Left ventricle myocardium inferior (tissue), 1 donor: ENCODE measurements at places on chromosomes 1 and 21. TPM values are rescaled to one million over a fixed set of nuclear protein-coding genes. Genes with fewer than 3 reads are reported as not detected.
A peak's percentile ranks its signal among the peaks of the same experiment; 100 is the strongest.

- peak; percentile 50 for DNase-seq
These were observed 1.4 kb downstream of the LRRC41 start for GRCh38 chr1:46301808-46302640.

GRCh38 chr21:37057614-37058013 is 15.3 kb downstream of the PIGP start:
- DNase-seq, result no peak

DNA sequence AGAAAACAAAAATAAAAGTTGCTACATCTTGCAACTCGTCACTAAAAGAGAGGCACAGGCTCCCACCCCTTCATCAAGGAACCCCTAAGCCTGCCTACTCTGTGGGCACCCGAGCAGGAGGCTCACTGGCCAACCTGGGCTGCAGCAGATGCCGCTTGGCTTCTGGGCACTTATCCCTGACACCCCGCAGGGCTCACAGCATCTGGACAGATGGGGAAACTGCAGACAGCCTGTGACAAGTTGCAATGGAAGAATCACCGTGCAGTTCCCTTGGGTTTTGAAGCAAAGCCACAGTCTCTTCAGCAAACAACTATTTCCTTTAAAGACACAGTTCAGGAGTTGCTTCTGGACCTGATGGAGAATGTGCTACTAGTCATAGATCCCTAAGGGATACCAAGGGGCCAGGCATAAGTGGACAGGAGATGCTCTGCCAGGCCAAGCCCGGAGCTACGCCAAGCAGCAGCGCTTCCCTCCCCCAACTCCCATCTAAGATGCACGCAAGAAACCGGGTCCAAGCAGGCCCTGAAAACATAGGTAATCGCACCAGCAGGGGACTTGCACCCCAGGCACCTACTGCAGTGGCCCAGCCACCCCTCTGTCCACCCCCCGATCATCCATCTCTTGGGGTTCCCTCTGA is 170.6 kb downstream of the NPHP4 start:
- no peak for DNase-seq

Gene KAZN
- total RNA-seq, result 2.2 TPM

- DNase-seq, result no peak
These were observed 8.5 kb downstream of the CLDN19 start for GRCh38 chr1:42731585-42731984.

Gene PGBD5
- 10.6 TPM for total RNA-seq

GRCh38 chr1:229759037-229759435 is 133.0 kb downstream of the URB2 start:
- DNase-seq, result no peak

GRCh38 chr1:15948595-15949452 is 27.1 kb downstream of the ZBTB17 start:
- peak; percentile 64 for DNase-seq

DNA sequence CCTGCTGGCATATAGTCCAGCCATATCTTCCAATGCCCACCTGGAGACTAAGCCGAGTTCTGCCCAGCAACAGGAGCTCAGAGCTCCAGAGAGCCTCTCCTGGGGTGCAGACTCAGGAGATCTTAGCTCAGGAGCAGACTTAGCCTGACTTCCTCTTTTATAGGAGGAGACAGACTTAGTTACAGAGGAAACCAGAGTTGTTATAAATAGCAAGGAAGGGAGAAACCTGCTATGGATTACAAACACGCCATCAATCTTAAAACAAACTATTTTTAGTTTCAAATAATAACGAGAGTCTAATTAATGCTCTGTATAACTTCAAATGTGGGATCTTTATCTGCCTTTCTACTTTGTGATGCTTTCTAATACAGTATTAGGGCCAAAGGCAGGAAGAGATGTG is 3.3 kb upstream of the KIF21B start:
- no peak for DNase-seq

DNA sequence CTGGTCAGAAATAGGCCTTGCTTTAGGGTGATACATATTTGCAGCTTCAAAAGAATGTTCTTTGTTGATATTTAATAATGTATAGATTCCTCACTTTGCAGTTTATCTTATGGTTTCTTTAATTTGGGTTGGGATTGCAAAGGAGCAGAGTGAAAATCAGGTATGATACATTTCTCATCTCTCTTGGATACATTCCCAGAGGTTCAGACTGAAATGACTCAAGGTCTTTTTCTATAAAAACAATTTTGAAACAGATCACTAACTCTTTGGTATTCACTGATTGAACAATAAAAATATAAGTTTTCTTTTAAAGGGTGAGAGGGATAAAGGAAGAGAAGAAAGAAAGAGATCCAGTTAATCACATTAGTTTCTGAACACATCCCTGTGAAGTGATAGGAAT is 606.5 kb upstream of the CAMK1G start:
- no peak for DNase-seq

DNA sequence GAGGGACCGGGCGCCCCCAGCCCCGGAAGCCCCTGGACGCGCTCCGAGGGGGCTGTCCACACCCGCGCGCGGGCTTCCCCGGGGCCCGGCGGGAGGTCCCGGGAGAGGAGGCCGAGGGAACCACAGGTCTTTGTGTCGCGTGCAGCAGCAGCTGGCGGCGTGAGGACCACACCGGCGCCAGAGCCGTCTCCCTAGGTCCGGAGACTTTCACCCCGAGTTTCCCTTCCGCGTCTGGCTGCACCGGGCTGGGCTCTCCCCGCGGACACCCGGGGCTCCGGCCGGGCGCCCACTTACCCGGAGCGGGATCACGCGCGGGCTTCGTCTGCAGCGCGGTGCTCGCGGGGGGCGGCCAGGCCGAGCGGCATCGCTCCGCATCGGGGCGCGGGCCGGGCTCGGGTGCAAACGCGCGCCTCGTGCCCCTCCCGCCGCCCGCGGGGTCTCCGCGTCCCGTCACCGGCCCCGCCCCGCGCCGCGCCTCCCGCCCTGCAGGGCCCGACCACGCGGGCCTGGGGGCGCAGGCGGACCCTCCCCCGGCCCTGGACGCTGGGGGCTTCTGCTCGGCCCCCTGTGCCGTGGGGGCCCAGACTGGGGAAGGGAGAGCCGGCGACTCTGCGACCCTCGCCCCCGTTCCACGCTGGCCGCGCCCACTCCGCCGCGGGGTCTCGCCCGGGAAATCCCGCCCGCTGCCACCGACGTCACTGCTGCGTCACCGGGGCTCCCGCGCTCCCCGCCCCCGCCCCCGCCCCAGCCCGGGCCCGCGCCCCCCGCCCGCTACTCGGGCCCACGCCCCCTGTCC is at the start of gene GNG4:
Gene GNG4, minus strand, starts transcription at position 417 of the 796 bp plus-strand sequence. CDS start 65,946 bp downstream, outside the sequence.
- DNase-seq, result no peak

Gene FAM229A
- 2.1 TPM for total RNA-seq

DNA sequence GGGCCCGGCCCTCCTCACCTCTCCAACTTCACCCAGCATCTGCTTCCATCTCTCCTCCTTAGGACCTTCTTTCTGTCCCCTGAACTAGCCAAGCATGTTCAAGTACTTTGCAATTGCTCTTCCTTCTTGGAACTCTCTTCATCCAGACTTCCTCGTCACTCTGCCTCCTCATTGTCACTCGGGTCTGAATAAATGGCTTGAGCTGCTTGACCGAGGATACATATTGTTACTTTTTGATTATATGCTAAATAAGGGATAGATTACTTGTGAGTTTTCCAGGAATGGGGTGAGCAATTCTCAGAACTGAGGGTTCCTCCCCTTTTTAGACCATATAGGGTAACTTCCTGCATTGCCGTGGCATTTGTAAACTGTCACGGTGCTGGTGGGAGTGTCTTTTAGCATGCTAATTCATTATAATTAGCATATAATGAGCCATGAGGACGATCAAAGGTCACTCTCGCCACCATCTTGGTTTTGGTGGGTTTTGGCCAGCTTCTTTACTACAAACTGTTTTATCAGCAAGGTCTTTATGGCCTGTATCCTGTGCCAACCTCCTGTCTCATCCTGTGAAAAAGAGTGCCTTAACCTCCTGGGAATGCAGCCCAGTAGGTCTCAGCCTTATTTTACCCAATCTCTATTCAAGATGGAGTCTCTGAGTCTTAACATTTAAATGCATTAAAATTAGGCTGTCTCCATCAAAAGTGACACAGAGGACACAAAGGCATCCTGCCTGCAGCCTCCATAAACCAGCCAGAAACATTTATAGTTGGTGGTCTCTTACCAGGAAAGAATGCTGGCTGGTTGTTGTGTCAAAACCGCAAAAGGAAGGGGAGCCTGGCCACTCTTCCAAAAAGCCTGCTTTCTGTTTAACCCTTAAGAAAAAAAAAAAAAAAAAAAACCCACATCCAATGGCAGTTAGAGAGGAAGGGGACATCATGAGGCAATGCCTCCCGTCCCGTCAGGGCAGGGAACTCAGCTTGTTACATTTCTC is 179.3 kb downstream of the KAZN start:
- no peak for DNase-seq

GRCh38 chr1:48581270-48581669 is 109.3 kb upstream of the SPATA6 start:
- no peak for DNase-seq

DNA sequence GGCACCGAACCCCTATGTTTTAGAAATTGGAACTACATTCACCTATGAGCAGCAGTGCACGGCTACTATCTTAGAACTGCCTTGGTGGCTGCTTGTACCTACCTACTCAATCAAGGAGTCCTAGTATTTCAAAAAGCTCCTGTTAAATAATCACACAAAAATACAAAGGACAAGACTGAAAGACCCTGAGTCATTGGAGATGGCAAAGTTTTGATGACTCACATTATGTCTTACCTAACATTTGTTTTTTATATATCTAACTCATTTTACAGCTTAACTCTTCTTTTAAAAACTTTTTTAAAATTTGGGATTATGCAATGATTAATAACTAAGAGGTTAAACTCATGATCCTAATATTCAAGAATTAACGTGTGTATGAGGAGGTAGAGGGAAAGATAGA is 1206.0 kb upstream of the TMPRSS15 start:
- DNase-seq, result no peak

GRCh38 chr21:43971201-43971991 is 40.7 kb upstream of the TRAPPC10 start:
- DNase-seq, result peak; percentile 44

GRCh38 chr1:165173818-165174217 is 182.7 kb downstream of the LMX1A start:
- no peak for DNase-seq

GRCh38 chr21:39022466-39022862 is 160.8 kb downstream of the PSMG1 start:
- DNase-seq, result no peak

Gene TTLL7
- 7.8 TPM for total RNA-seq

DNA sequence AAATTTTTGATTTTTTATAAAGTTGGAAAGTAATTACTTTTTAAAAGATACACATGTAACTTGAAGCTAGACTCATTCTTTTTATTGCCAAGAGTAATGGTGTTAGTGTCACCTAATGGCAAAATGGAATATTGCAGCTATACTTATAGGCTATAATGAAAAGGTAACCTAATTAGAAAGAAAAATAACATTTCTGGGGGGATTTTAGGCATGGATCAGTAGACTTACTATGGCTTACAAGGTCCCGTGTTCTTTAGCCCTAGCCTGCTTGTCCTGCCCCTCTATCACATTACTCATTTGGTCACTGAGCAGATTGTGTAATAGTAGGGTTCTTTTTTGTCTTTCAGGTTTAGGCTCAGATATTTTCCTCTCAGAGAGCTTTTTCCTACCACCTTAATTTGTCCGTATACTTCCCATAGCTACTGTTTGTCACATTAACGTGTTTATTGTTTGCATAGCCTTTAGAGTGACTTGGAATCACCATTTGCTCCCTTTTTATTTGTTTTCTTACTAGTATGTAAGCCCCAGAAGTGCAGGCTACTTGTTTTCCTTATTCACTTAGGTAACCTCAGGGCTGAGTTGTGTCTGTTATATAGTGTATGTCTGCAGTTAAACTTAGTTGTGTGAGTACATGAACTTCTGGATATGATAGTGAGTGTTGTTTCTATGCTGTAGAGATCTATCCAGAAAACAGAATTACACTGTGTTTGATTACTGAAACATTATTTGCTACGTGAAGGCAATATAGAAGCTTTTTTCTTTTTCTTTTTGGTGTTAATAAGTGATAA is 58.7 kb downstream of the RABGAP1L start:
- no peak for DNase-seq

DNA sequence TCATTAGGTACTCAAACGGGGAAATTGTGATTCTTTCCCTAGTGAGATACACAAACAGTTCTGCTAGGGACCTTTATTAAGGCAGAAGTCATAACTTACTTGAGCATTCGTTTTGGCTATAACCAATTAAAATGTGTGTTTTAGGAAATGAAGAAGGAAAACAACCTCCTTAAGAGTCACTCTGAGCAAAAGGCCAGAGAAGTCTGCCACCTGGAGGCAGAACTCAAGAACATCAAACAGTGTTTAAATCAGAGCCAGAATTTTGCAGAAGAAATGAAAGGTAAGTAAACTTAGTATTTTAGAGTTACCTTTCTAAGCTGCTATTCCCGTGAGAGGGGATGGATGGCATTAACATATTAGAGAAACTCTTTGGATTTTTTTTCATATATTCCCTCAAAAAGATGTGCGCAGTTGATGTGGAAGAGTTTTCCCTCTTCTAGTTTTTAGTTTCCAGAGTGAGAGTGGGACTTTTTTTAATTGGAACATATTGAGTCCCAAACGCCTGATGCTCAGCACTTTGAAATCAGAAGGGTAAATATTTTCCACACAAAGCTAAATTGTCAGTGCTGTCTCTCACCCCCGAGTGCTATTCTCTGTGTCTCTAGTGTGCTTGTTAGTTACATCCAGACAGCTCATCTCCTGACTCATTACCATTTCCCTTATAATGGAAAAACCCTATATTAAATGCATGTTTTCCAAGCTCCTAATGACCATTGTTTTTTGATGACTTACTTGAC is 34.9 kb downstream of the CENPF start:
- DNase-seq, result no peak

DNA sequence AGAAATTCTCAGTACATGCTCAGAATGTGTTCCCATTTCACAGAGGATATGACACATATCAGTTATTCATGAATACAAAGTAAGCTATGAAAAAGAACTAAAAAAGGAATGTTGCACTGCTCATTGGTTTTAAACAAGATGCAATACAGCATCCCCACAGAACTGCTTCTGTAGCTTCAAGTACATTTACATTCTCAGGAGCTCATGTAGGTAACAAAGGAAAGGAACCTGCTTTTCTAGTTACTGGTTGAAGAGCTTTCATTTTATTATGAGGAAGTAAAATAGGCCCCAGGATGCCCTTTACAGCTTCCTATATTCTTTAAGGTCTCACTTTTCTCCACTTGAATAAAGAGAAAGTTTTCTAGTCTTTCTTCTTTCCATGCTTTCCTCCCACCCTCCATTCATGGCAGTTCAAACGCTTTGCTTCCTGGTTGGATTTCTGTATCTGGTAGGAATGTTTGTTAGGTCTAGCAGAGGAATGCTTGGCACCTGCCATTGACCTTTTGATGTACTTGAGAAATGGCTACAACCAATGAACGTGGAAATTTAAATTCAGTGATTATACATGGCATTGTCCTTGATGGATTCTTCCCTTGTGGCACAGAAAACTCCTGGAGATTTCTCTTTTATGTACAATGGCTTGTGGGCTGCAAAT is 27.1 kb upstream of the KCNK2 start:
- no peak for DNase-seq
